ENCODE measurements at places on chromosomes 3 and 15.

DNA sequence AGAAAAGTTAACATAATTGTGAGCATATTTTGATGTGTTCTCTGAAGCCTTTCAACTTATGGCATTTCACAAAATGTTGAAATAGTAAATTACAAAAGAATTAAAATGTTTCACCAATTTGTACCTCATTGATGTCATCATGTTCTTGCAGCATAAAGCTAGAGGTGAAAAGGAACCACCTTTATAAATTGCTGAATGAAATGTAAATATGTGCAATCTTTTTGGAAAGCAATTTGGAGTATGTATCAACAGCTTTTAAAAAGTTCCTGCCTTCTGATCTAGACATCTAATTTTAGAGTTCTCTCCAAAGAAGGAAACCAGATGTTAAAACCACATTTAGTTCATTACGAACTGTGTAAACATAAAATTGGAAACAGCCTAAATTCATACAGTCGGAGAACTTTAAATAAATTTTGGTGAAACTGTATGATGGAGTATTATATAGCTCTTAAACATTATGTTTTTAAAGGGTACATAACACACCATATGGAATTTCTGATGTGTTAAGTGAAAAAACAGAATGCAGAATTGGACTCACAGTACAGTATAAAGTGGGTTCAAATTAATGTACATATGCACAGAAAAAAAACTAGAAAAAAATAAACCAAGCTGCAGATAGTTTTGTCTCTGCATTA is 311.2 kb upstream of the NAALADL2 start:
- no peak for DNase-seq

- DNase-seq, result no peak
Measured at GRCh38 chr3:48564022-48564421, 441 bp upstream of the UCN2 start.

- DNase-seq, result no peak
Measured at GRCh38 chr3:168091302-168091858, 4.3 kb downstream of the GOLIM4 start.

DNA sequence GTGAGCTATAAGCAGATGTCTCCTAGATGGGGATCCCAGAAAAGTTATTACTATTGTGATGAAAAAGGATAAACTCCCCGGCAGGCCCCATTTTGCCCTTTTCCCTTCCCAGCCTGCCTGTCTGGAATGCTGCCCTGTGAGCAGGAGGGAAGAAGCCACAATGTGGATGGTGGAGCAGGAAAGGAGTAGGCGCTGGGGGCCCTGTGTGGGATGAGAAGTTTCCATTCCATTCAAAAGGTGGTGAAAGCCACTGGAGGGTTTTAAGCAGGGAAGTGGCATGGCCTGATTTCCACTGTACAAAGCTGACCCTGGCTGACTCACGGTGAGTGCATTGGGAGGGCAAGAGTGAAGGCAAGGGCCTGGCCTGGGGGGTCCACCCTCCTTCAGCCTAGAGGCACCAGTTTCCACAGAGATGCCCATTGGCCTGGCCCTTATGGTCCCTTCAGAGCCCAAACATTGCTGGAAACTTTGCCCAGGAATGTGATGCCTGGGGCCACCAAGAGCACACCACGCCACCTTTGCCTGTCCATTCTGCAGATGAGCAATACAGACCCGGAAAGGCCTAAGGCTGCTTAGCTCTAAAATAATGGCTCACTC is 206.9 kb downstream of the RPLP1 start:
- no peak for DNase-seq

DNA sequence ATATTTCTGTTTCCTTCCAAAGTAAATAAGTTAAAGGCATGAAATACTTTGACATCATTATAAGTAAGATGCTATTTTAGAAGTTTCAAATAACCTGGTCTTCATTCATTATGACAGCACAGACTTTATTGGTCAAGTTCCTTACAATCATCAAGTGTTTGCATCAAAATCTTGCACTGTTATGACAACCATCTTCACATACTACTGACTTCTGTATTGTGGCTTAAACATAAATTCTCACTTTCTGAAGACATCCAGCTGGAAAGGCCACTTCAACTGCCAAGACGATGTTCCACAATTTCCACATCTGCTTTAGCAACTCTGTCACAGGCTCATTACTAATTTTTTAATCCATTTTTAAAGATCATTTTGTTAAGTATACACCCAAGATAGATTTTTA is 408.0 kb downstream of the MECOM start:
- DNase-seq, result no peak

- no peak for DNase-seq
Measured at GRCh38 chr3:149998946-149999345, 28.3 kb upstream of the PFN2 start.

- no peak for DNase-seq
Measured at GRCh38 chr15:36653851-36654250, 74.4 kb downstream of the CDIN1 start.

DNA sequence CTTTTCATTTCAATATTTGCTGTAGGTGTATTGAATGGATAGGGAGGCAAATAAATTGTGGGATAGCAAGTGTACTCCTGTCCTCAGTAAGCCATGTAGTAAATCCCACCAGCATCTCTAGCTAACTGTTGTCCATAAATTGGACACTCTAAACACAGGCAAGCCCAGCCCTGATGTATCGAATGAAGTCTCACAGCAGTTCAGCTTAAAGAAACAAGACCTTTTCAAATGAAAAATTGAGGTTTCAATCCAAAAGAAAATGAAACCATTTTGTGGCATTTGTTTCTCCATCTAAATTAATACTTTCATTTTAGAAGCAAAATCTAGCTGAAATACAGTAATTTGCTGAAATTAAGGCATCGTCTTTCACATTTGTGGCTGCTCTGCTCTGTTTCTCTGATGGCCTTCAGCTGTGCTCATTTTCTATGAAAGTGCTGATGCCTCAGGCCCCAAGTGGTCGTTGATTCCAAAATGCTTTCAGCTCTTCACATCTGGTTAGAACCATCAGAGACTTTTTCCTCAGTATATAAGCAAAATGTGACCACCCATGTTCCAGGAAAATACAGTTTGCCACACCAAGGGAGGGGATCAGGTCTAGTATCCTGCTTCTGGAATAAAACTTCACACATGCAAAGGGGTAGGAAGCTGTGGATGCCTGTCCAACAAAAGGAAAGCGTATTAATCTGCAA is 245.0 kb downstream of the ZMAT3 start:
- no peak for DNase-seq

GRCh38 chr3:109118584-109118983 is 650 bp upstream of the MORC1 start:
- DNase-seq, result no peak

- no peak for DNase-seq
Measured at GRCh38 chr3:46566040-46566641, at the start of gene LRRC2. TSS of gene LRRC2 (minus strand) at chr3:46566302. CDS start at chr3:46551591, 14,711 bp downstream.

DNA sequence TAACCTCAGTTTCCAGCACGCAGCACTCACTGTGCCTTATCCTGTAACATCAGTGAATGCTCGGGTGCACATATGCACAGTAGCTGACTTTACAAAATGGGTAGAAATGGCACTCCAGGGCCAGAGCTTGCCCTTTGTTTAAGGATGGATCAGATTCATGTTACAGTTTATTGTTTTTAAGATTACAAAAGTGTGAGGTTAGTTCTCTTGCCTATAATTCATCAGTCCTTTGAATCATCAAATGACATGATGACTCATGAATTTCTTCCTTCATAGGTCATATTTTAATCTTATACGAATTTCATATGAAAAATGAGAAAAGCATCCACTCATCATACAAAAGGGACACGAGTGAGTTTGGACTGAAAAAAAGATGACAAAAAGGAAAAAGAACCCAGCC is 545.3 kb downstream of the GBE1 start:
- no peak for DNase-seq

GRCh38 chr3:129460572-129460971 is 20.5 kb downstream of the IFT122 start:
- no peak for DNase-seq

DNA sequence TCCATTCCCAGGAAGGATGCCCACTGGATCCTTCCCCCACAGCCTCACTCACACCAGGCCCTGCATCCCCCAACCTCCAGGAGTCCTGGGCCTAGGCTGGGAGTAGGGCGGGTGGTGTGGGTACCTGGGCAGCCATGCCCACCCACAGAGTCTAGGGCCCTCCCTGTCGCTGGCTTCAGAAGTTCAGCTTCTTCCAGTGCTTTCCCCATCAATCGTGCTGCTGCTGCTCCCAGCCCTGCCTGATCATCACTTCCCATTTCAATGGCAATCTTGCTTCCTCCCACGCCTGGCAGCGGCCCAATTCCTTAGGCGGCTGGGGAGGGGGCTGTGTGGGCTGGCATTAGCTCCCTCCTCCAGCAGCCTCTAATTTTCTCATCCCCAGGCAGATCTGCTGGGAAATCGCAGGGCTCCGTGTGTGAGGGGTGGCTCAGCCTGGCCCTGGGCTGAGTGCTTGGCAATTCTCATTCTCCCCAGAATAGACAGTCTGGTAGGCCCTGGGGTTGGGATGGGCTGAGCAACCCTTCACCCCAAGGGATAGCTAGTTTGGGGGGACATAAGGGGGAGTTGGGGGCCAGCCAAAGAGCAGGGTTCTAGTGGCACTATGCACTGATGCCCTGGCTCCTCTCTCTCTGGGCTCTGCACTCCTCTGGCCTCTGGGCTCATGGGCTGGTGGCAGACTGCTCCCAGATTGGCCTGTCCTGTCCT is 66.4 kb downstream of the SCN5A start:
- no peak for DNase-seq

GRCh38 chr3:145326666-145327065 is 834.3 kb downstream of the PLOD2 start:
- DNase-seq, result no peak

- DNase-seq, result no peak
Measured at GRCh38 chr3:64306745-64307144, 81.5 kb upstream of the PRICKLE2 start.

DNA sequence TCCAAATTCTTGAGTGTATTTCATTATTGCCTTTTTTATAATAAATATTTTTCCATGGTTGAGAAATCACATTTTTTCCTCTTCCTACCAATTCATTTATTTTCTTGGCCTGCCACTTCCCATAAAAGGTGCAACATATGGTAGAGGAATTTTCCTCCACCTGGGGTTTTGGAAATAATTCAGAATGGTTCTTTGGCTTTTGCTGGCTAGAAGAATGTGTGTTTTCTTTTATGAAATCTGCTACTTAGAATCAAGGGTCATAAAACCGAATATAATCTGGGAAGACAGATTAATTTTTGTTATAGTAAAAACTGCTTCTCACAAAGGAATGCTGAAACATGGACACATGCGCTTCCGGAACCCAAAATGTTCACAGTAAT is 54.0 kb upstream of the POMGNT2 start:
- DNase-seq, result no peak

- no peak for DNase-seq
Measured at GRCh38 chr3:80606073-80606472, 838.3 kb upstream of the ROBO1 start.

GRCh38 chr3:23916152-23916885 is 471 bp downstream of the NKIRAS1 start:
- DNase-seq, result no peak

DNA sequence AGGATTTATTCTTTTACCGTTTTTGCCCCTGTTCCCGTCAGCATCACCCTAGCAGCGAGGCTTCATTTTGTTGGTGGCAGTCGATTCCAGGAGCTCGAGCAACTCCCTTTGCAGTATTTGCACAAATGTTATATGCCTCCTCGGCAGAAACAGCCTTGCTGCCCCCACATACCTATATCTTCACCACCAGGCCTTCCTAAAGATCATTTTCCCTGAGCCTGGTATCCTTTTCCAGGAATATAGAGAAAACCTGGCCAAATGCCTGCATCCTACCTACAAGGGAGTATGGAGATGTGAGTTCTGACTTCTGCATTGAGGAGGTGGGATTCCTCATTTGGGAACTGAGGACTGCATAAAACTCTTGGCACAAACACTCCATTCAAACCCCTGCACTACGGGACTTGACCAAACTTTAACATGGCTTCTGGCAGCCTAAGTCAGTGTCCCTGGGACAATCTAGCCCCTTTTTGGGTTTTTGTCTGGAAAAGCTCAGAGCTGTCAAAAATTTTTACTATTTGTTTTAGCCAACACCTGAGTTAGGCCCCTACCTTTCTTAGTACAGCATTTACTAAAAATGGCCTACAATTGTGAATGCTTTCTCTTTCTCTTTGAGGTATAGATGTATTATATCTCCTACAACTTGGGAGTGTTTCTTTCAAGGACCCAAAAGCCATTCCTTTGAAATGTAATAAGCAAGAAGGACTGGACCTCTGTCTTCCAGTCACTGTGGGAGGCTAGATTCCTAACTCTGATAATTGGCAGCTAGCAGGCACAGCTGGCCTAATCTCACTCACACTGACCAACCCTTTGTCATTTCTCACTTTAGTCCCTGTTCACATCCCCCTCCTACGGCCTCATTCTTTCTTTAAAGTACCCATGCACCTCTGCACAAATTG is 12.1 kb upstream of the UBE2Q2 start:
- no peak for DNase-seq

- DNase-seq, result no peak
Measured at GRCh38 chr3:23960649-23961048, 15.6 kb downstream of the NR1D2 start.

- DNase-seq, result no peak
Measured at GRCh38 chr3:13040361-13041074, 32.7 kb downstream of the IQSEC1 start.

DNA sequence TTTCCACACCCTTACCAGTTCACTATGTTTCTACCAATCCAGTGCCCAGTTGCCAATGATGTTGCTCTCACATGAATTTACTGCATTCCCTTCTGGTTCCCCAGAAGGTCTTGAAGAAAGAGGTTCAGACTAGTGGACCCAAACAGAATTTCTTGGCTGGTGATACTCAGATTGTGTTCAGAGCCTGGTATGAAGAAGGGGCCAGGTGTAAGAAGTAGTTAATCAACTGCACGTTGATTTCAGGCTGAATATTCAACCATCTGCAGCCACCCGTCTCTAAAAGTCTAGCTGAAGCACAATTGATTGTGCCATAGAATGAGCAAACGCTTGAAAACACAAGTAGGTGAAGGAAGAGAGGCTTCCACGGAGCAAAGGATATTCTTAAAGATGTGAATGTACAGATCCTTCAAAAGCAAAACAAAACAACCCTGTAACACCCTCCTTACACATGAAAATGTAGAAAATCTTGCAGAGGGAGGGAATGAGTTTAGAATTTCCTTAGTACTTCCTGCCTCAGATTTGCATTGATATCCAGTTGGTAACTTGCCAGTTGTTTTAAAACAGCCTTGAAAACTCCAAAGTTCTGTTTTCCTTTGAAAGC is 4.7 kb downstream of the RBMS3 start:
- DNase-seq, result no peak

- no peak for DNase-seq
Measured at GRCh38 chr15:67166280-67167009, 88.0 kb downstream of the AAGAB start.
